ENCODE measurements at places on chromosomes 1 and 21.

DNA sequence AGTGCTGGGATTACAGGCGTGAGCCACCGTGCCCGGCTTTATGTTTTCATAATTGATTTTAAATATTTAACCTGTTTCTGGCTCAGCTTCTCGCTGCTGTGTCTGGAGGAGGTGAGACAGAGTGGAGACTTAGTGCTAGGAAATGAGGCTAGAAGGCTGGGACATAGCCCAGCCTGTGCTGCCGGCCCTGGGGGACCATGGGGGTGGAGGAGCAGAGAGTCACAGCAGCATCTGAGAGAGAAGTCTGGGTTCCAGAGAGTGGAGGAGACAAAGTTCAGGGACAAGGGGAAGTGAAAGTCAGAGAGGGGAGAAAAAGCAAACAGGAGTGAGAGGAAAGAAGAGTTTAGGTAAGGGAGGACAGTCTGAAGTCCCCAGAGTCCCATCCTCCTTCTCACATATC lies 71.9 kb downstream of the LHX9 start:
- DNase-seq, result no peak

GRCh38 chr1:162276493-162276892 lies 100.2 kb downstream of the SPATA46 start:
- no peak for DNase-seq

DNA sequence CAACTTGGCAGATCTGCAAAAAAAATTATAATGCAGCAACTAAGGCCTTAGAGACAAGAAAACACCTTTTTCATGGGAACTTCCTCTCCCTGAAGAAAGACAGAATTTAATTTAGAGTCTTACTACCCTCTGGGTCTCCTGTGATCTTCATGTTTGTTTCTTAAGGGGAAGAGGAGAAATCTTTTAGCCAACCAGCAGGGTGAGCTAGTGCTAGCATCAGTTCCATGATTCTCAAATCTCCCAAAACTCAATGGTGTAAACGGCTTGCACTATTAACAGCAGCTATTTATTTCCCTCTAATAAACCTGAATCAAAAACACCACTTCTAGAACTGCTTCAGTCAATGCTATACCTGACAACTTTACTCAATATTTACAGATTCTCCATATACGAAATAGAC lies 3.8 kb downstream of the ZNF644 start:
- no peak for DNase-seq

GRCh38 chr1:21641967-21642739 lies 27.0 kb downstream of the RAP1GAP start:
- no peak for DNase-seq

DNA sequence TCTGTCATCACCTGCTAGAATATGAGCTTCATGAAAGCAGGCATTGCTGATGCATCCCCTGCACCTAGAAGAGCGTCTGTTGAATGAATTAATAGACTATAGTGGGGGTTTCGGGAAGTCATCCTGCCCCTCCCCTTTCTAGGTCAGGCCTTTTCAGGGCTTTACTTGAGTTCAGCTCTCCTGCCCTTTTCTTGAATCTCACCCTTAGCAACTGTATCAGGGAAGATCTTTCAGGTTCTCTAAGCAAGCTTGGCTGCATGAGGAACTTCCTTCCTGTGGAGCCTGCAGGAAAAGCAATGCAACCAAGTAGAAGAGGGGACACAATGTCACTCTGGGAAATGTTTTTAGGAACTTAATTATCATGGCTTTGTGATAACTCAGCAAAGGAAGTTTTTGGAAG lies 27.2 kb upstream of the KIAA0040 start:
- no peak for DNase-seq

DNA sequence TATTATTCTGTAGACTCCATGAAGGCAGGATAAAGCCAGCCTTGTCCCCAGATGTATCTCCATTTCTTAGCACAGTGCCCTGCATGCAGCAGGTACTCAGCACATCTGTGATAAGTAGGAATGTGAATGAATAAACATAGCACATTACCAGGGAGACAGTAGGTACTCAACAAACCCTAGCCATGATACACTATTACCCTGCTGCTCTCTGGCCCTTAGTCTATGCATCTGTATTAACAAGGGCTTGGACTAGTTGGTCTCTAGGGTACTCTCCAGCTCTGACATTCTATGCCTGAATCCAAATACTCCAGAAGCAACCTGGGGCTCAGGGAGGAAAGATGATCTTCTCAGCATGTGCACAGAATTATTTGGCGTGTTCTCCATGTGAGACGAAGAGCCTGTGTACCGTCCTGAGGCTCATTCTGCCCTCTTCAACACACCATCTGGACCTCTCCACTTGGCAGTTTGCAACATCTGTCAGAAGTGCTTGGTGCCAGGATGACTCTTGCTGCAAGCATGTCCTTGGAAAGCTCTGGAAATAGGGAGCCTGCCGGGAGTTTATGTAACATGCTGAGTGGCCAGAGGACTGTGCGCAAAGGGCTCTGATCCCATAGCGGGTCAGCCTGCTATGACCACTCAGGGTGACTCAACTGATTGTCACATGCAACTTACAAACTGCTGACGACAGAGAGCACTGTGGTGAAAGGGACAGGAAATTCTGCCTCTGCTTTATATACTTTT lies 228.2 kb upstream of the USP24 start:
- DNase-seq, result no peak

Data from NCI-H2081 treated with DMSO at 0.1 percent for 48 hours (cell line).